8988T (cell line): ENCODE measurements at places on chromosomes 6 and 20.

DNA sequence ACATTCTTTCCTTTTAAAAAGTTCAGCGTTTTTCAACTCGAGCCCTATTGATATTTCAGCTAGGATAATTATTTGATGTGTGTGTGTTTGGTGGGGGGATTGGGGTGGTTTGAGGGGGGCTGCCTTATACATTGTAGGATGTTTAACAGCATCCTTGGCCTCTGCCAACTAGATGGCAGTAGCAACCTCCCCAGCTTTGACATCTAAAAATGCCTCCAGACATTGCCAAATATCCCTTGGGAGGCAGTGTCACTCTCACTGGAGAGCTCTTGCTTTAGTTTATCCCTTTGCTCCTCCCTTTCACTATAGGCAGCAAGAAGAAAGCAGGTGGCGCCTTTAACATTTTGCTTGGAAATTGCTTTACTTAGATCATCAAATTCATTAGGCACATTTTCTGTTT lies 14.6 kb upstream of the TP53TG5 start:
- DNase-seq, result no peak

DNA sequence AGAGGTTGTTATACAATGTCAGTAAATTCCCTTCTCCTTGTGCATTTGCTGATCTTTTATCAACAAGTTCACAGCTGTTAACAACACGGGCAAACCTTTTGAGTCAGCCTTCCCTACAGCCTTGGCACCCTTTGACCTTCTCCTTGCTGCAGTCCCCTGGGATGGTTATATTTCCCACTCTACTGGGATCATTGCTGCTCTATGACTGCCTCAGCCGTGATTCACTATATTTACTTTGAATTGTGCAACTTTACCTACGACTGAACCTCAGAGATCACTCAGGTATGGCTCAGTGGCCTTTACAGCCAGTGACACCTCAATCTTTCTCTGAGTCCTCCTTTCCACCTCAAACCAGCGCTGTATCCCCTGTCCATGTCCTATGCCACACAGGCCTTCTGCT lies 1293.3 kb downstream of the EPHA7 start:
- no peak for DNase-seq

GRCh38 chr6:1716868-1717267 lies 107.2 kb downstream of the FOXC1 start:
- DNase-seq, result no peak

- no peak for DNase-seq
Measured at GRCh38 chr20:32634041-32634805, 39.5 kb downstream of the C20orf203 start.

GRCh38 chr6:132362442-132363185 lies 38.7 kb downstream of the MOXD1 start:
- no peak for DNase-seq

DNA sequence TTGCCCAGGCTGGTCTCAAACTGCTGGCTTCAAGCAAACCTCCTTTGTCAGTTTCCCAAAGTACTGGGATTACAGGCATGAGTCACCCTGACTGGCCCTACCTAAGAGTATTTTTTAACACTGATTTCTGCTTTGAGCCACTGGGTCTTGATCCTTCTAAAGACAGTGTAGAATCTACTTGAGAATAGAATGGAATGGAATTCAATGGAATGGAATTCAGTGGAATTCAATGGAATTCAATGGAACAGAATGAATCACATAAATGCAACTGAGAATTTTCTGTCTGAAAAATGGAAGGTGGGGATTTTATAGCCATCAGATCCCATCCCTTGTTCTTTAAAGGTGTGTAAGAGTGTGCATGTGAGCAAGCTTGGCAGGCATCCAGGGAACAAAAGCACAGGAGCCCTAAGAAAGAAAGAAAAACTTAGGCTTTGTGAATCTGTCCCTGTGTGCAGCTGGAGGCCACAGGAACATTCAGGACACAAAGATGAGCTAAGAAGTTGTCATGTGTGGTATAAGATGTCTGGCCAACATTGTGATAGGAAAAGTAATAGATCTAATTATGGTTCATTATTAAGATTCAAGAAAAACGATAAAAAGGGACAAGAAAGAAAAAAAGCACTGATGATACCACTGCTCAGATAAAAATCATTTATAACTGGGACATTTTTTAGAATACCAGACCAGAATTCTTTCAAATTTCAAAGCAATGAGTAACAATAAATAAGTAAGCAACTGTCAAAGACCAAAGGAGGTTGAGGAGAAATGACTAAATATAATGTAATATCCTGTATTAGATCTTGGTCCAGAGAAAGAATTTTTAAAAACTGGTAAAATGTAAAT lies 681.0 kb upstream of the GJE1 start:
- DNase-seq, result no peak

DNA sequence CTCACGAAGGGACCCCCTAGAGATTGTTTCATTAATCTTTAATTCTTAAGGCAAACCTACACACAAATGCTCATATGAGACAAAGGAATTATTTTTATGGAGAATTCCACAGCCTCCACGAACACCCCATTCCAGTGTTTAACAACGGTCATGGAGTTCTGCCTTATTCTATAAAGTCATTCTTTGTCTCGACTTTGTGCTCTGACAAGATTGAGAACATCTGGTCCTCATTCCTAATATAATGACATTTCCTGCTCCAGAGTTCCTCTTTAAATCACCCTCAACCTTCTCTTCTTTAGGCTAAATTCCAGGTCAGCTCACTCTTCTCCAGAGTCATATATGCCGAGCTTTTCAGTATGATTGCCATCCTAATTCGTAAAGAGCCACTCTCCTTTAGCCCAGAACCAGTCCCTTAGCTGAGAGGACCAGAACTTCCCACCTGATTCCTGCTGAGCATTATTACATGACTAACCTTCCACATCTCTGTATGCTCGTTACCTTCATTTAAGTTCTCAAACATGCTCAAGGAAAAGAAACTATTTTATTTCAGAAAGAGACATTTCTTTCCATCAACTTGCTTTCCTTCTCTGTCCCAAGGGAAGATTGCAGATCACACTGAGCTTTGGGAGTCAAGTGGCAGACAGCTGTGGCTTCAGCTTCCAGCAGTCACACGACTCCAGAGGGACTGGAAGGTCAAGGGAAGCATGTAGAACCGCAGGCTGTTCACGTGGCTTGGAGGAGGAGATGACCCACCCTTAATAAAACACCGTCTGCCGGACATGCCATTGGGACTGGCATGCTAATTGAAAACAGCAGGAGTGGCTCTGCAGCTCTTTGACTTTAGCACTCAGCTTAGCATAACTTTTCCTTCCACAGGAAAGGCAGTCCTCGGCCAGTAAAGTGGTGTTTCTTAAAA lies 467.1 kb upstream of the HSF2 start:
- DNase-seq, result no peak

DNA sequence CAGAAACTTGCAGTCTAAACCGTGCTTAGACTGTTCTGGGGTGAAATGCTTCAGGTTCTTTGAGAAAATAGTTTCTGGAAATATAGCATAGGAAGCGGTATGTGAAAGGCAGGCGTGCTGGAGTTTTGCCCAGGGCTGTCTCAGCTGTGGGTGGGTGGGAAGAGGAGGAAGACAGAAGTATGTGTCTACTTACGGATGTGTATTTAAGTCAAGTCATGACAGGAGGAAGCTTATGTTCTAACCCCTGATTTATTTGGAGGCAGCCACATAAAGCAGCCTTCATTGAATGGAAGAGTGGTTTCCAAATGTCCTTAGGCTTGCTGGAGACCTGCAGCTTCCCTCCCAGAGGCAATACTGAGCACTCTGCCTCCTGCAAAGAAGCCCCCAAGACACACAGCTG lies 345.8 kb upstream of the PRND start:
- no peak for DNase-seq

- DNase-seq, result no peak
Measured at GRCh38 chr6:1267057-1267732, 44.7 kb upstream of the FOXQ1 start.

- no peak for DNase-seq
Measured at GRCh38 chr6:22173311-22173710, 123.5 kb downstream of the PRL start.

GRCh38 chr6:142155895-142156757 lies 9.1 kb downstream of the VTA1 start:
- no peak for DNase-seq

GRCh38 chr6:130026859-130027258 lies 8.5 kb downstream of the L3MBTL3 start:
- DNase-seq, result no peak

DNA sequence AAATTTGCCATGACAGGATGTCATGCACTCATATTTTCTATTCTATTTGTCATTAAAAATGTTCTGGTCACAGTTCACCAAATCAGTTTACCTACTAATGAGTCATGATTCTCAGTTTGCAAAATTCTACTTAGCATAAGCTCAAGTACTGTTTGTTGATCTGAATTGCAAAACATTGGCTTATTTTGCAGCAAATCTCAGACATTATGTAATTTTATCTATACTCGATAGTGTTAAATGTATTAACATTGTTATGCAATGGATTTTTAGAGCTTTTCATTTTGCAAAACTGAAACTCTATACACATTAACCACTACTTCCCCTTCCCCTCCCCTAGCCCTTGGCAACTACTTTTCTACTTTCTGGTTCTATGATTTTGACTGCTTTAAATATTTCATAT lies 213.8 kb upstream of the ZFP64 start:
- no peak for DNase-seq

- no peak for DNase-seq
Measured at GRCh38 chr6:137925141-137925698, 58.2 kb downstream of the TNFAIP3 start.

DNA sequence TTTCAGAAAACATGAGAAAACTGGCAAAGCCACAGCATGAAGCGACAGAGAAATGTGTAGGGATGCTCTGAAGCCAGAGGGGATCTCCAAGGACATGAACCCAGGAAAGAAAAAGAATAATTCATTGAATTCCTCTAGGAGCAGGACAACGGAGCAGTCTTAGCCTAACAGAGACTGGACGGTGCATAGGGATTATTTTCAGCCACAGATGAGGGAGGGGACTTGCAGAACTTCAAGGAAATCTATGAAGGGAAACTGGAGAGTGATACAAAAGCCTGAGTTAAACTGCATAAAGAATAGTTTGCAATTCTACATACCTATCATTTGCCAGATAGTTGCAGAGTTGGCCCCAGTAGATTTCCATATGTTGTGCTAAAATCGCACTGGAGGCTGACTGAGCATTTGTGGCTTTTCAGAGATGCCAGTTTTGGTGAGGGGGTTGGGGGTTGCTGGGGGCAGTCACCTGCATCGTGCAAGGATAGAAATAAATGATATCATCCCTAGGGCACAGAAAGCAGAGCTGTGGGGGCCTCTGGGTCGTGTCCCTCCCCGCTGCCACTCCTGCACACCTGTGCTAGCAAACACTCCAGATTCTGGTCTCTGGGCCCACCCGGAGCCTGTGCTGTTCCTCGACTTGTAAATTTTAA lies 443.2 kb upstream of the JARID2 start:
- no peak for DNase-seq

DNA sequence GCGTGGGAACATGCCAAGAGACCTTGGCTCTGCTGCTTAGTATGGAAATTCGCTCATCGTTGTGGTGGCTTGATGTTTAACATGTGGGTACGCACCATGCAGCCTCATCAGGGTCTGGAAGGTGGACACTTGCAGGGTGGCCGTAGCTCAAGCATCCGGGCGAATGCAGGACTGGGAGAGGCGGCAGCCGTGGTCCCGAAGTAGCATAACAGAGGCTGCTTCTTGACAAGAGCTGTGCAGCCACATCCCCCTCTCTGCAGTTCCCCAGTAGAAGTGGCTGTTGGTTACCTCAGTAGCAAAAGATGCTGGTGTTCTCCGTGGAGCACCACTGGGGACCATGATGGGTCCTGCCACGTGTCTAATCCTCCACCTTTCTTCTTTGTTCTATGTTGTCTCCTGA lies 195.0 kb downstream of the THBS2 start:
- DNase-seq, result no peak

DNA sequence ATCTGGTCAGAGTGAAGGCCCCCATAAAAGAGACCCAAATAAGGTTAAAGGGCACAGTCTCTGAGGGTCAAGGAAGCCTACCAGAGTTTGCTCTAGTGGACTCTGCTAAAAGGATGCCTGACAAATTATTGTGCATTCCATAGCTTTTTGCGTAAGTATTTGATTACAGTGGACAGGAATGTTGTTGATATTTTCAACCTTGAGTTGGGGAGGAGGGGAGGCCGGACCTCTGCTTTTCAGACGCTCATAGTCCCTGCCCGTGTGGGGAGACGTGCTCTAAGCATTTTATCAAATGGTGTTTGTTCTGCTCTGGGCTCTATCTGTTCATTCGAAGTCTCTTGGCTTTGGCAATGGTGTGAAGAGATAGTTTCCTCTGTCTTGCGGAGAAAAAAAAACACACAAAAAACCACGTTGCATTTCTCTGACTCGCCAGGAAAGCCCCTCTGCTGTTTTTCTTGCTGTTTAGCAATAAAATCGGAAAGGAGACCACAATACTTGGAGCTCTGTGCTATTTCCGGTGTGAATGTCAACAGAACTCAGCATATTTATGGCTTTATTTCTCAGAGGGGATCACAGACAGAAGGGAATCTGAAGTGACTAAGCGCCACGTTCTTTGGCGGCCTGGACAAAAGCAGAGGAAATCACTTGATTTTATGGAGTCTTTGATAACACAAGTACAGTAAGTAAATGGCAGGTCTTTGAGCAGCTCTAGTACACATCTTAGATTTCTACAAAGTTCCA lies 159.8 kb downstream of the ZFP64 start:
- no peak for DNase-seq

- no peak for DNase-seq
Measured at GRCh38 chr20:31617432-31618104, 12.5 kb downstream of the ID1 start.

GRCh38 chr6:20454204-20454824 lies 52.6 kb downstream of the E2F3 start:
- DNase-seq, result no peak

DNA sequence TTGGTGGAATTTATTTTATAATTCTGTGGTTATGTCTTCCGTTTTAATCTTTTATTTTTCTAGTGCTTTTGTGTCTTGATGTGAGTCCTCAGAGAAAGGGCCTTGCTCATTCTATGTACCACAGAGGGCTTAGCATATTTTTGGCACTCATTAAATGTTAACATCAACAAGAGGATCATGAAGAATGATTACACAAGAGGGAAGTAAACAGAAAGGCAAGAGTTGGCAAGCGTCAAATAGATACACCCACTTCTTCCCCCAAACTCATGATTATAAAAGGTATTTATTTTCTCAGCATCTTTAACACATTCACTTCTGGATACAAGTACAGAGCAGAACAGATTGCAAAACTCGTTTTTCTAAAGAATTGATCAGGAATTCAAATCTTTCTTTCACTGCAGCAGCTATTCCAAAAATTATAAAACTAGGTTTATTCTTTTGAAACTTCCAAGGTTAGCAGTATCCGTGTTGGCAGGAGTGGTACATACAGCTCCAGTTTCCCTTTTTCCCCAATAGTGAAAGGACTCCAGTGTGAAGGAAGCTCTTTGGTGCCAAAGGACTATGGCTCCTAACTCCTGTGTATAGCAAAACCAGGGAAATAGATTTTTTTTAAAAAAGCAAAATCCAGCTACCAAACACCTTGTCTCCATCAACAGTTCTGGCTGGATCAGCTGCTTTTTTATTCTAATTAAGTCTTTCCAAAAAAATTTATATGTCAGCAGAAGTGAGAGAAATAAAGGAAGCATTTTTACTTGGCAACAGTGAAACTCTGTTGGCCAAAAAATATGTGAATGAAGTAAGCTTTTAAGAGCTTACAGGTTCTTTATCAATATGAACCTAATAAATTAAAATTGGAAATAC lies 221.9 kb downstream of the ADGRG6 start:
- DNase-seq, result no peak

- no peak for DNase-seq
Measured at GRCh38 chr20:45495501-45495941, 19.9 kb downstream of the SPINT3 start.
